ENCODE measurements at places on chromosomes 16 and 17. TPM values are rescaled to one million over a fixed set of nuclear protein-coding genes. Genes with fewer than 3 reads are reported as not detected.

DNA sequence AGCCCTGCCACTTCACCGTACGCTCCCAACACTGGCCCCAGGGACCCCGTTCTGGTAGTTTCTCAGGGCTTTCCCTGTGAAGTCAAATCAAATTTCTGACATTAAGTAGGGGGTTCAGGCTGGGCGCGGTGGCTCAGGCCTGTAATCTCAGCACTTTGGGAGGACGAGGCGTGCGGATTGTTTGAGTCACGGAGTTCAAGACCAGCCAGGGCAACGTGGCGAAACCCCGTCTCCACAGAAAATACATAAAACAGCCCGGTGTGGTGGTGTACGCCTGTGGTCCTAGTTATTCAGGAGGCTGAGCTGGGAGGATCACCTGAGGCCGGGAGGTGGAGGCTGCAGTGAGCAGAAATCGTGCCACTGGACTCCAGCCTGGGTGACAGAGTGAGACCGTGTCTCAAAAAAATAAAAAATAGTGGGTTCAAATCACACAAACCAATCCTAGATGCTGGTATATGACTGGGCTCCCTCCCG lies 632 bp downstream of the CYBC1 start:
- DNase-seq: no peak

DNA sequence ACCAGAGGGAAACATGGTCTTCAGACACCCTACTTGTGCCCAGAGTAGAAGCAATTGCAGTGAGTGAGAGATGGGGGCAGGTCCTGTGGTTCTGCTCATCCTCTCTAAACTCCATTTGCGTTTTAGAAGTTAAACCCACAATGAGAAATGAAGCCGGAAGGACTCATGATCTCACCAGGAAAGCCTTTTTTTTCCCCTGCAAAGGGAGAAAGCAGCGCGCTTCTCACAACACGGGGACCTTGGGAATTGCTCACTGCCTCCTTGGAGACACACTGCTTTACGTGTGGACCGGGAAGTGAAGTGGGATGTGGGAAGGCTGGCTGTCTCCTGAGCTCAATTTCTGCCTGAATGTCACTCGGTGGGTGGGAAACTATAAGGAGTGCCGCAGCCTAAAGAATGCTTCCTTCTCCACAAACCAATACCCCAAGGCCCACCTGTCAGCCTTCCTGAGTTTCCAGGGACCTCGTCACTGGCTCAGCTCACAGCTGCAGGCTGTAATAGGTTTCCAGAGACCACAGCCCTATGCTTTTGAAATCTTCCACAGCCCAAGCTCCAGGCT lies 365.4 kb downstream of the XYLT1 start:
- no peak for DNase-seq

- DNase-seq: no peak
Measured at GRCh38 chr17:35313875-35314409, 59.5 kb downstream of the SLFN11 start.

- no peak for DNase-seq
Measured at GRCh38 chr17:70099294-70099693, 24.3 kb downstream of the KCNJ16 start.

Gene HOXB13
- 6.5 TPM for total RNA-seq

Data from Caki2 (cell line).